Stimulated activated CD4-positive, alpha-beta T cell treated with anti-CD3 and anti-CD28 coated beads, Interleukin-4, amount 100 ng/mL, for 48 hours (primary cell): ENCODE measurements at places on chromosomes 2 and 18.

GRCh38 chr2:46256563-46257142, 40.6 kb upstream of the EPAS1 start:
- no peak for DNase-seq

DNA sequence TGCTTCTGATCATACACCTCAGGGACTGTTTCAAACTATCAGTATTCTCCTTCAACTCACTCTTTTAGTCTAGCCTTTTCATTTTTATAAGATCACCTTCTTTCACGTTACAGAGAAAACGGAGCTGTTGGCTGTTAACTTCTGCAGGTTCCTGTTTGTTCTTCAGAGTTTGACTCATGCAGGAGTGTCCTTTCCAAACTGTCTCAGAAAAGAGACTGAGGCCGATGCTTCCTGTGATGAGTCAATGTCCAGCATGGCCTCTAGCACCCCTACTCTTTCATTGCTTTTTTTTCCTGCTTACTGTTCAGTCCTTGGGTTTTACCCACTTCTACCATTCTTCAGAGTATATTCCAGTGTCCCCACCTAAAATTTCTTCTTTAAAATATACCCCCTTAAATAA, 240.8 kb upstream of the RGPD4 start:
- no peak for DNase-seq

DNA sequence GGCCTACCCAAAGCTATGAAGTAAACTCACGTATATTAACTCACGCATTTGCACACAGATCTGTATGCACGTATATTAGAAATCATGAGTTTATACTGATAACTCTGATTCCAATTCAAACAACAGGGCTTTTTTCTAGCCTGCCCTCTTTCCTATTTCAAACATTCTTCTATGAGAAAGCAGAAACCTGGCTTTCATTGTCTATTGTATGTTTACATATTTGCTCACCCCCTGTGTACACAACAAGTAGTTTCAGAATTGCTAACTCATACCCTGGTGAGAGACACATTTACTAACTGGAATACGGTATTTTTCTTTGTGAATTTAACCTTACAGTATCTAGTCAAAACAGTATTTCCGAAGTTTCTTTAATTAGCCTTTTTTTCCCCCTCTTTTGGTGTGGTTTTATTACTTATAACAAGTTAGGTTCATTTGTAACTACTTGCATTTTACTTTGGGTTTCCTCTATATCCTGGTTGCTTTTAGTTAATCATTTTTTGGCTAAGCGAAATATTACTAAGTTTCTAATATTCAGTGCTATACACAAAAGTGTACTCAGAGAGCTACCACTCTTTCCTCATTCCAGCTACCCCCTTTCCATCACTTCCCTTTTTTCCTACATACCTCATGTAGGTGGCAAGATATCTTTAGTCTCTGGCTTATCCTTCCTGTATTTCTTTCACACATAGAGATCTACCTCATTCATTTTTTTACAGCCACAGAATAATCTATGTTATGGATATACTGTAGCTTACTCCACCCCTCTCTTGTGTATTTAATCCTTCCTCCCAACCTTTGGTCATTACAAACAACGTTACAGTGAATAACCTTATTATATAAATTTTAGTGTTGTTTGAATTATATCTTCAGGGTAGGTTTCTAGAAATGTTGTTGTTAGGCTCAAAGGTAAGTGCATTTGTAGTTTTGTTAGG, 112.7 kb upstream of the BCL2L11 start:
- no peak for DNase-seq

- DNase-seq: no peak
These were observed 272.5 kb upstream of the CELF4 start for GRCh38 chr18:37838083-37838482.

GRCh38 chr2:113028112-113028511, 22.9 kb downstream of the IL36A start:
- no peak for DNase-seq

GRCh38 chr2:85741833-85742455, 11.8 kb upstream of the ATOH8 start:
- no peak for DNase-seq

- DNase-seq: no peak
These were observed 438.1 kb upstream of the SMIM21 start for GRCh38 chr18:75865639-75866038.

- no peak for DNase-seq
These were observed 198.2 kb downstream of the PARD3B start for GRCh38 chr2:204743393-204743960.
